ENCODE measurements at places on chromosomes 5 and 9. TPM values are rescaled to one million over a fixed set of nuclear protein-coding genes. Genes with fewer than 3 reads are reported as not detected.

CCL28 gene
- 0.95 TPM for polyA plus RNA-seq

PNPLA7 gene
- 0.36 TPM for polyA plus RNA-seq

LMX1B gene
- 0.17 TPM for polyA plus RNA-seq

CATSPER3 gene
- 0.62 TPM for polyA plus RNA-seq

C9orf153 gene
- polyA plus RNA-seq, result 0.05 TPM

C9orf85 gene
- polyA plus RNA-seq, result 6.3 TPM

PCDHGA12 gene
- 1.2 TPM for polyA plus RNA-seq

DNA sequence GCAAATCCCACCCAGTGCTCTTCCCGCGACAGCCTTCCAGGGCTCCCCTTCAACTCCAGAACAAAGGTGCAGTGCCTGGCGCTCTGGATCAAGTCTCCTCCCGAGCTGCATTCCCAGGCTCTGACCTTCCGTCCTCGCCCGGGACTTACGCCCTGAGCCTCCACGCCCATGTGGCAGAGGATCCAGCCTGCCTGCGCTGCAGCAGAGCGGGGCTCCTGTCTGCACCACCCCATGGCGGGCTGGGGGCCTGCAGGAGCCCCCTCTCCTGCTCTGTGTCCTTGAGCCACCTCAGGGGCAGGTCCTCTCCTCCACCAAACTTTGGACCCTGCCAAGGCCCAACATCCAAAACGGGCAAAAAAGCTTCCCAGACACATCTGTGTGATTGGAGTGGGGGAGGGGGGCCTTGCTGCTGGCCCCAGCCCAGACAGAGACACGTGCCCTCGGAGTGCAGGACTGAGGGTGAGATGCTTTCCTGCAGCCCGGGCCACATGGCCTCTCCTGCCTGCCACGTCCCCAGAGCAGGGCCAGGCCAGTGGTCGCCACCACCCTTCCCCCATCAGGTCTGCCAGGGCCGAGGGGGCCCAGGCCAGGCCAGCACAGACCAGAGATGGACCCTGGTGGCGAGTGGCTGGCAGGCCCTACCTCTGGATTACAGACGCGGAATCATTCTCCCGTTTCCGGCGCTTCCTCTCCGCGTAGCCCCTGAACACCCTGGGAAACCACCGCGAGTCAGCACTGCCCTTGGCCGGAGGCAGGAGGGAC, 4.4 kb downstream of the NSMF start:
- no peak for DNase-seq

DNA sequence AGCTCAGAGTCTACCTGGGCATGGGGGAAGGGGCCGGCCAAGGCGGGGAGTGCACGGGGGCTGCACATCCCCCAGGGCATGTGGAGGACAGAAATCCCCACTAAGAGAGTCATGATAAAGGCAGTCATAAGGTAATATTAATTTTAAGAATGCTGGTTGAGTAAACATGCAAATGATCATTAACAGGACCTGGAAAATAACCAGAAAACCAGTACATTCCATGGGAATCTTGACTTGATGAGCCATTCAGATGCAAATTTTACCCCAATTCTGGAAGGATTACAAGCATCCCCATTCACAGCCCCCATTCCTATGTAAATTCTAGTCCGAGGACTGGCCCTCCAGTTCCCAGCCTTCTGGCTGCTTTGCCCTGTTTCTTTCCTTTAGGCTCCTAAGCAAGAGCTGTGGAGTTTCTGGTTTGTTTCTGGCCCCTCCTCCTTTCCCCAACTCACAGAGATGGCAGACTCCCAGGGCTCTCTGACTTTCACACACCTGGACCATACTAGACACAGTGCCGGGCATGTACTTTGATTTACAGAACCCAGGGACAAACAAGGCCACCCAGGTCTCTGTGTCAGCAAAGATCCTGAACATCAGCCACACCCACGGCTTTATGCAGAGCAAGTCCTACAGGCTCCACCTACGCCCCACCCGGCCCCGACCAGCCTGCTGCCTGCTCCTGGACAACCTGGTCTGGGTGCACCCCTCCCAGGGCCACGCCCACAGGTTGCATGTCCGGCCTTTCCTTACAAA, 62.7 kb downstream of the SEMA4D start:
- DNase-seq, result peak; percentile 87

DNA sequence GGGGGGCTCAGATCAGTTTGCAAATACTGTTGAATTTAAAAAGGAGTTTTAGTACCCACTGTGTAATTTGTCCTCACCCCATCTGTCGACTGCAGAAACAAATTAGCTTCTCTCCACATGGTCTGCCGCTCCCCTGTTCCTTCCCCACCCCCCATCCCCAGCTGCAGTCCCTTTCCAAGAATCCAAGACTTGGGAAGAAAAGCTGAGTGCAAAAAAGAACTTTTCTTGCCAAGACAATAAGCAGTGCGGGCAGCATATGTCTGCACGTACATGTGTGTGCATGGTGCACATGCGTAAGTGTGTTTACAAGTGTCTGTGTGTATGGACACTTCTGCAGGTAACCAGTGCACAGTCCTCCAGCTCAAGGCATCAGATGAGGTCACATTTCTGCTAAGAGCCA, 125.7 kb upstream of the SMIM23 start:
- no peak for DNase-seq

DNA sequence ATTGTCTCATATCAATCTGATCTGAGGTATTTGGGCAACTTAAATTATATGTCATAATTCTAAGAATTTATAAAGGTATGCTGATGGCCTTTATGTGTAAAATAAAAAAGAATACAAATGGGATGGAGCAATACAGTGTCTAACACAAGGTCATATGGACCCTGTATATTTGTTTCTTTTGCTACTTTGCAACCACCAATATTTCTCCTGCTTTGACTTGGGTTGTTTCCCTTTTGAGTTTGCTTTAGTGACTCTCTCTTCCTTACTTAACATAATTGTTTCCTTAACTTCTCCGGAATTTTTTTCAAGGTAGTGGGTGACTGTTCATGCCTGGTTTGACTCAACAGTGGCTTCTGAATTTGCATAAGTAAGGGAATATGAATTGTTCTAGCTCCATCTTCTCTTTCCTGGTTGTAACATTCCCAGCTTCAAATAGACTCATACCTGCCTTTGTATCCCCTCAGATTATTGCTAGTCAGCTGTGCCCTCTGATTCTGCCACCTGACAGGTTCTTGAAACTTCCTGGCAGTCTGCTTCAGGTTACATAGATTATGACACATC, 30.2 kb upstream of the ANXA1 start:
- DNase-seq, result no peak

DNA sequence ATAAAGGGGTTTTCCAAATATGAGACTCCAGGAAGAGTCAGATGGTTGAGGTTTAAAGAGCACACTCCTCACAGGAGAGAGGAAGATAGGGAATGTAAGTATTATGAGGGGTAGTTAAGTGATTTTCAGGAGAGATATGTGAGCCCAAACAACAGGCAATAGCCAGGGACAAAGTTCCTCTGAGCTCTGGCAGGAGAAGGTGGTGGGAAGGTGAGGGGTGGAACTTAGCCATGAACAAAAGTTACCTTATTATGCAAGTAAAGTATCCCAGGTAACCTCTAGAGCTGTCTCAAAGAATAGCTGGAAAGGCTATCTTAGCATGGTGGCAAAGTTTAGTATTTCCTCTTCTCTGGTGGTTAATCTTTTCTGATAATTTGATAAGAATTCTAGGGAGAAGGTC, 450.5 kb upstream of the PTPRD start:
- no peak for DNase-seq

GRCh38 chr5:61123145-61123544, 39.1 kb downstream of the SMIM15 start:
- DNase-seq, result no peak

GRCh38 chr9:89187541-89187940, 8.9 kb upstream of the SHC3 start:
- DNase-seq, result no peak

DNA sequence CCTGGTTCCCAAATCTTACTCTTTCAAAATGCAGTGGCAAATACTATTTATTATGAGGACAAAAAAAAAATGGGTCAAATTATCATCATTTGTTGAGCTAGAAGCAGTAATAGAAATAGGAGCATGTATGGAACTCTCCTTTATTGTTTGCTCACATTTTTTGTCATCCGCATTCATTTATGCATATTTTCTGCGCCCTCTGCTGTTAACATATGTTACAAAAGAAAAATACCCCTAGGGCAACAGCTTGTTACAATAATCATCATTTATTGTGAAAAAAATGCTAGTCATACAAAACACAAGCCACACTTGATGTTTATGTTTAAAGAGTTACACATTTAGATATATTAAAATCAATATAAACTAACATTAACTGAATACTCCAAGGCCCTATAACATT, 328.2 kb downstream of the TUSC1 start:
- no peak for DNase-seq

DNA sequence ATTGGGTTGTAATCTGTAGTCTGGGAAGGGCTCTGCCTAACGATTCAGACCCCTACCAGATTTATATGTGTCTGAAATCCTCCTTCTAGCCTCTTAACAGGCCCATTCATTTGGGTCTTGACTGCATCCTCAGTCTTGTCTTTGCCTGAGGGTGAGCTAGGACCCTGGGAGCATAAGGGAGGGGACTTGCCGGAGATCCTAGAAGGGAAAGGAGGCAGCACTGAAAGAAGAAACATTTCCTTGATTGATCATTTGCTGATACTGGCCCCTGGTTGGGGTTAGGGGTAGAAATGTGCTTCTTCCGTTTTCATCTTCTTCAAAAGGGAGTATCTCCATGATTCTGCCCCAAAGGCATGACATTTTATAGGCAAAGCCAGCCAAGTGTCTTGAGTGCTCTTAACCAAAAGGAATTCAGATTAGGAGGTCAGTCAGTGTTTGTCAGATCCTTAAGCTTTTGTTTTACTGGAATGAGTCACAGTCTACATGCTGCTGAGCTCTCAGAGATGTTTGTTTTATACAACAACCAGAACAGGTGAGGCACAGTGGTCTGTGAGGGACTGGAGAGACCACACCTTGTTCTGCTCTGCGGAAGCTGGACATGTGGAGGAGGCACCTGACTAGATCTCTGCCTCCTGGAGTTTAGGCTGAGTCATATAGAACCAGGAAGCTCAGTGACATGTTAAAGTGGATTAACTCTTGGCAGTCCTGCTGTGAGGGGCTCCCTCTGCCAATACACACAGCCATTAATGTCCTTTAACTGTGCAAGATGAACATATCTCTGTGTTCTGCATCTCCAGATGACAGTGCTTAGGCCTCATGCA, 37.7 kb downstream of the PCDHAC2 start:
- peak; percentile 54 for DNase-seq

- peak; percentile 13 for DNase-seq
Observed at GRCh38 chr5:53545744-53546143, 14.7 kb upstream of the NDUFS4 start.

DNA sequence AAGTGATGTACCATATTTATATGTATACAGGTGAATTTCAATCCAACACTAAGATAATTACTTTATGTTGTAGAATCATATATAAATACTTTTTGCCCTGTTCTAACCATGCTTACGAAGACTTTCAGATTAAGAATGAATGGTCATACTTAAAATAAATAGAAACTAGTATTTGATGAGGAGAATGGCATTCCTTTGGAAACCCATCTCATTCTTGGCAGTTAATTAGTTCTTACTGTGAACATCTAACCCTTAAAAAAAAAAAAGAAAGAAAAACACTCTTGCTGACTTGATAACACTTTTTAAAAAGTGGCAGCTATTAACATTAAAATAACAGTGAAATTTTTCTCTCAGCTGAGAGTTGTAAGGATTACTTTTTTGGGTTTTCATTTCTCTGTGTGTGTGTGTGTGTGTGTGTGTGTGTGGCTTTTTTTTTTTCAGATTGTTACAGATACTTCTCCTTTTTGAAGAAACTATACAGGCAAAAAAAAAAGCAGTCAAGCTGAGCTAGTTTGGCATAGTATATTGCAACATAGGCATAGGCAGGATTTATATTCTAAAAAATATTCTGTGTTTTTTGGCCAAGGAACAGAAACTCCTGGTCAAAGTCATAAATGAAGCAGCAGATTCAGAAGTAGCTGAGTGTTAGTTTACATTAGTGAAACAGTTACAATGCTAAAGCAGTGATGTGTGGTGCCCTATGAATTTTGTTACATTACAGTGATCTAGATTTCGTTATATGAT, 163.5 kb downstream of the CD180 start:
- no peak for DNase-seq

- DNase-seq, result no peak
Observed at GRCh38 chr9:133113949-133114885, 6.8 kb downstream of the RALGDS start.

- peak; percentile 51 for DNase-seq
Observed at GRCh38 chr5:73213566-73213998, 40.6 kb downstream of the TMEM174 start.

GRCh38 chr5:162231522-162231921, 163.9 kb downstream of the GABRG2 start:
- no peak for DNase-seq

- DNase-seq, result no peak
Observed at GRCh38 chr5:130985776-130986175, 179.3 kb downstream of the HINT1 start.

DNA sequence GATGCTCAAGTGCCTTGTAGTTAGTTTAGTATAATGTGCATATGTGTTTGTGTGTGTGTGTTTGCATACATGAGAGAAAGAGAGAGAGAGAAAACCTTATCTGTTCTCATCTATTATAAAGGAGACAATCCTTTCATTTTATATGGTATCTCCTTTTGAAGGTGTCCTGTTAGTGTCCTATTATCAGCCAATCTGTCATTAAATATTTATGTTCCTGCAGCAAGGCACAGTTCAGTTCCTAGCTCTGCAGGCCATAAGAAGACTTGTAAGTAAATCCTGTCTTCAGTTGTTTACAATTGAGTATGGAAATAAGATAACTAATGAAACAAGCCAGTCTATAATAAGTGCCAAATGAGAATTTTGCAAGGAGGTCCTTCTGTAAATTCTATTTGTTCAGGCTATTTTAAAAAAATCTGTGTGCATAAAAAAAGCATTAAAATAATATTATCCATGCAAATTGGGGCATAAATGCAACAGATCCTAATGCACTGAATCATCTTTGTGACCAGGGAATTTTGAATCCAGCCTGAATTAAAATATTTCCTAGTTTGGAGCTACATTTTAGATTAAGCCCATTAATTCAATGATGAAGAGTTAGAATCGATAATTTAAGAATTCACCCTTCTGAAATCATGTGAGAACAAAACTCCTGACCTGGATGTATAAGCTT, 18.1 kb downstream of the MAP1B start:
- no peak for DNase-seq

DNA sequence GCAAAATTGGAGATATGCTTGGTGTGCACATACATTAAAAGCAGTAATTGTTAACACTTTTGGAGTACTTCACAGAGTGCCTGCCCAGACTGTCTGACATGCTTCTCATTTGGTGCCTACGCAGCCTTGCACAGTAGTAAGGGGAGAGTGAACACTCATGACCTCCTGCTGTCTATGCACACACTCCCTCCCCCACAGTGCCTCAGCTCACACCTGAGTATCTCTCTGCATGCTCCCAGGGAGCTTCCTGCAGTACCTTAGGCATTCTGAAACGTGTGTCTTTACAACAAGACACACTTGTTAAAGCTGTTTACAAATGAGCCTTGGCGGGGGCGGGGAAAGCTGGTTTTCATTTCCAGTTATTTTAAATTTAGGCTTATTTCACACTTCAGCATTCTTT, 18.0 kb downstream of the MAP3K1 start:
- DNase-seq, result no peak

DNA sequence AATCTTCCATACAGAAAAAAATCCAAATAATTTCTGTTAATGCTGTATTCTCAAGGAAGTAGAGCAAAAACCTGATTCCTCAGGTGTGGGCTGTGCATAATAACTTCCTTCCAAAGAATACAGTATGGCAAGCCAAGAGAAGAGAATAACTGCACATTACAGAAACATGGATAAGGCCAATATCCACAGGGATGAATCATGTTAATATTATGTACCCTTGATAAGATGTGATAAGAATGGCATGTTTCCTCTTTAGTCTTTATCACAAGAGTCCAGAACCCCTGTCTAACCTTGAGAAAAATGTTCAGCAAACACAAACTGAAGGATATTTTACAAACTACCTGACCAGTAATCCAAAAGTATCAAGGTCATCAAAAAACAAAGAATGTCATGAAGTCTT, 795.8 kb downstream of the SEMA5A start:
- DNase-seq, result no peak
